ENCODE measurements at places on chromosomes 5 and 9. TPM values are rescaled to one million over a fixed set of nuclear protein-coding genes. Genes with fewer than 3 reads are reported as not detected.

ANKRD20A1 gene
- total RNA-seq, result 0.10 TPM

ITK gene
- total RNA-seq, result 204 TPM

GRCh38 chr9:36827593-36827992 is 206.5 kb downstream of the PAX5 start:
- no peak for DNase-seq
- H3K27me3 ChIP-seq, result peaks cover 5% of the 10 kb centered on the region
- H3K4me3 ChIP-seq, result no peak overlapping the region

- H3K27me3 ChIP-seq, result no peaks in the 10 kb centered on the region
- no peaks in the 10 kb centered on the region for H3K4me1 ChIP-seq
- H3K4me3 ChIP-seq, result no peak overlapping the region
- peaks cover 85% of the 10 kb centered on the region for H3K36me3 ChIP-seq
- no peak overlapping the region for H3K27ac ChIP-seq
Observed at GRCh38 chr9:95938724-95939123, 63.2 kb downstream of the ERCC6L2 start.

GRCh38 chr9:7960320-7961050 is 160.9 kb upstream of the DMAC1 start:
- H3K4me3 ChIP-seq, result no peak overlapping the region
- H3K36me3 ChIP-seq, result no peaks in the 10 kb centered on the region
- no peaks in the 10 kb centered on the region for H3K27me3 ChIP-seq
- peaks cover 9% of the 10 kb centered on the region for H3K4me1 ChIP-seq
- H3K27ac ChIP-seq, result no peak overlapping the region

CTXN3 gene
- total RNA-seq, result not detected

- H3K36me3 ChIP-seq, result no peaks in the 10 kb centered on the region
- no peak for DNase-seq
- peaks cover 14% of the 10 kb centered on the region for H3K27me3 ChIP-seq
- no peak overlapping the region for H3K4me3 ChIP-seq
Observed at GRCh38 chr5:159785656-159786055, 130.6 kb upstream of the ADRA1B start.

DNA sequence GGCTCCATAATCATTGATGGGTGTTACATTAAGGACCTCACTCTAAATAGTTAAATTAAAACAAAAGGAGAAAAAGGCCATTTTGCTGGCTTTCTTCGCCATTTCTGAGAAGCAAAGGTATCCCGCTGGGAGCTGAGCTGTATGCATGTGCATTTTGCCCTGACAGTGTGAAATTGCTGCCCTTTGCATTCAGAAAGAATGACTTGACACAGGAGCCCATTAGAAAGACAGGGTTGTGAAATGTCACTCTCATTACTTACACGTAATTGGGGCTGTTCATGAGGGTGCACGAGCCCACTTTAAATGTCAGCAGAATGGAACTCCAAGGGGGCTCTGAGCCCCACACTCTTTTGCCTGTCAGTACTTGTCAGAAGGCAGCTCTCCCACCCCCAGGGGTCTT is 85.0 kb downstream of the SEMA4D start:
- H3K27me3 ChIP-seq, result no peaks in the 10 kb centered on the region
- H3K27ac ChIP-seq, result peak overlapping the region; percentile 97
- no peak for DNase-seq

- no peak overlapping the region for H3K27ac ChIP-seq
- no peaks in the 10 kb centered on the region for H3K4me1 ChIP-seq
- no peaks in the 10 kb centered on the region for H3K27me3 ChIP-seq
- no peak for DNase-seq
- H3K36me3 ChIP-seq, result peaks cover 27% of the 10 kb centered on the region
Observed at GRCh38 chr9:120486347-120486746, 93.6 kb downstream of the CDK5RAP2 start.

DNA sequence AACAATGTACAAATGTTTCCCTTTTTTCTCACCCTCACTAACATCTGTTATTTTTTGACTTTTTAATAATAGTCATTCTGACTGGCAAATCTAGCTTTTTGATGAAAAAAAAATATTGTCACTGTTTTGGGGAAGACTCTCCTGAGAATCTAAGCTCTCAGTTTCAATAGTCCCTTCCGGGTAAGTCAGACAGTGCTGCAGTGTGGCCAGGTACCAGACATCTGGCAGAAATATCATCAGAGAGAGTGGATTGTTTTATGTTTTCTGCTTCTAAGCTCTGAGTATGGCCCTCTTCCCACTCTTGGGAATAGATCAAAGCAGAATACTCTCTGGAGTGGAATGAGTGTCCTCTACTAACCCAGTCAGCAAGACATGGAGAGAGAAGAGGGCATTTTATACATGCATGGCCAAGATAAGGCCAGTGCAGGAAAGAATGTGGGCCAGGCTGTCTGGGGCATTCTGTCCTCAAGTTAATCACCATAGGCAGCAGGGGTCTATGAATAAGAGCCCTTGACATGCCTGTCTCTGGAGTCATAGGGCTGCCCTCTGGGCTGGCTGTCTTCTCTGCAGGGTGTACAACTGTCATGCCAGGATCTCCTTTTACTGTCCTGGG is 38.5 kb upstream of the OR2S2 start:
- no peak overlapping the region for H3K4me3 ChIP-seq
- no peak overlapping the region for H3K27ac ChIP-seq
- H3K27me3 ChIP-seq, result peaks cover 19% of the 10 kb centered on the region
- no peak for DNase-seq
- no peaks in the 10 kb centered on the region for H3K36me3 ChIP-seq

ABCA1 gene
- 0.72 TPM for total RNA-seq

DNA sequence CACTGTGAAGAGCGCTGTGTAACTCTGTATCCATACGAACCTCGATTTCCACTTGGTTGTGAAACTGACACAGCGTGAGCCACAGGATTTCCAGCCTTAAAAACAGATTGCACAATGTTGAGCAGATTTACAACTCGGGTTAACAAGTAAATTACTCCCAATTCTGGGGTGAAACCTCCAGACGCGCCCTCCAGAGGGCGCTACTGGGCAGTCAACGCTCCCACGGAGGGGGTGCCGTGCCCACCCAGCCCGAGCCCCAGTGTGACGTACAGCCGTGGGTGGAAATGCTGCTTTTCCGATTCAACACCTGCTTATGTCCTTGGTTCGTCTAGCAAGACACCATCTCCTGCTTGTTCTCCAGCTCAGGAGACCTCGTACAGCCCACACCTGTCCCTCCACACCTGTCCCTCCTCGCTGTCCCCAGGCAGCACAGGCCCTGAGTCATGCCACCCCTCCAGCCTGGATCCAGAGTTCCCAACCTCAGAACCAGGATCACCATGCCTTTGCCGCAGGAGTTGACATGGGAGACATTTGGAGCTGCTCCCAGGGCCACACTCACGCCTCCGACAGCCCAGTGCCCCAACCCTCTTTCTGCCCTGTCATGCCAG is 34.4 kb upstream of the SLC6A3 start:
- peaks cover 5% of the 10 kb centered on the region for H3K36me3 ChIP-seq
- H3K4me1 ChIP-seq, result peaks cover 8% of the 10 kb centered on the region
- no peak overlapping the region for H3K4me3 ChIP-seq
- DNase-seq, result peak; percentile 53
- H3K27me3 ChIP-seq, result no peaks in the 10 kb centered on the region

ADCY2 gene
- not detected for total RNA-seq

DNA sequence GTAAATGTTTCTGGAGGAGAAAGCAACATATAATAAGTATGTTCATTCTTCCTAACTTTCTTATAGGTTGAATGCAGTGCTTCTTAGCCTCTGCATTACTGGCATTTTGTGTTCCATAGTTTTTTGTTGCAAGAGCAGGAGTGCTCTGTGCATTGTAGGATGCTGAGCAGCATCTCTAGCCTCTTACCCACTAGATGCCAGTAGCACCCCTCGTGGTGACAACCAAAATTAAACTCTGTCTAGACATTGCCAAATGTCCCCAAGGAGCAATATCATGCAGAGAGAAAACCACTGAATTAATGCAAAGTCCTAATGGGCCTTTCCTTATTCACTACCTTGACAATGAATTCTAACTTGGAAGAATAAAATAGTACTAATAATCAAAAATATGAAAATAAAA is 147.0 kb downstream of the GLIS3 start:
- no peak for DNase-seq
- H3K4me3 ChIP-seq, result no peak overlapping the region
- no peak overlapping the region for H3K27ac ChIP-seq
- H3K4me1 ChIP-seq, result no peaks in the 10 kb centered on the region

DNA sequence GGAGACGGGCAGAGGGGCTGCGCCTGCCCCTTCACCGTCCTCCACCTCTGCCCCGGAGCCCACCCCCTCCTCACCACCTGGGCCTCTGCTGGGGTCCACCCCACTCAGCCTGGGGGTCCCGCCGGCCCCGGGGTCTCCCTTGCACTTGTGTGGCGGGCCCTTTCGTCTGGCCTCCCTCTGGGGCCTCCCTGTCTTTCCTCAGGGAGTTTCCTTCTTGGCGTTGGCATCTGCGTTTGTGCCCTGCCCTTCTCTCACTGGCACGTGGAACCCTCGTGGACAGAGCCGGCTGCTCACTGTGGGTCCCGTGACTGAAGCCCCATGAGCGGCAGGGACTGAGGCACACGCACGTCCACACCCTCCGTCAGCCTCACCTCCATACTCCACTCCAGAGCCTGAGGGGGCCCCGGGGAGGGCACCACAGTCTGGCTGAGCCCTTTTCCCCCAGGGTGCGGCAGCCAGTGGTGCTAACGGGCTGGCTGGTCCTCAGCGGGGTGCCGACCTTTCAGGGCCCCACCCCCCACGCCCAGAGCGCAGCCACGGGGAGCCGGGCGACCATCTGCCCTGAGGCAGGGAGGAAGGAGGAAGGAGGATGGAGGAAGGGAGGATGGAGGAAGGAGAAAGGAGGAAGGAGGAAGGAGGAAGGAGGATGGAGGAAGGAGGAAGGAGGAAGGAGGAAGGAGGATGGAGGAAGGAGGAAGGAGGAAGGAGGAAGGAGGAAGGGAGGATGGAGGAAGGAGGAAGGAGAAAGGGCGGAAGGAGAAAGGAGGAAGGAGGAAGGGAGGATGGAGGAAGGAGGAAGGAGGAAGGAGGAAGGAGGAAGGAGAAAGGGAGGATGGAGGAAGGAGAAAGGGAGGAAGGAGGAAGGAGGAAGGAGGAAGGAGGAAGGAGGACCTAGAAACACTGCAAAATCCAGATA is 53.0 kb upstream of the NRARP start:
- H3K36me3 ChIP-seq, result peaks cover 4% of the 10 kb centered on the region
- no peak overlapping the region for H3K4me3 ChIP-seq
- DNase-seq, result no peak
- H3K4me1 ChIP-seq, result no peaks in the 10 kb centered on the region
- no peaks in the 10 kb centered on the region for H3K27me3 ChIP-seq

DNA sequence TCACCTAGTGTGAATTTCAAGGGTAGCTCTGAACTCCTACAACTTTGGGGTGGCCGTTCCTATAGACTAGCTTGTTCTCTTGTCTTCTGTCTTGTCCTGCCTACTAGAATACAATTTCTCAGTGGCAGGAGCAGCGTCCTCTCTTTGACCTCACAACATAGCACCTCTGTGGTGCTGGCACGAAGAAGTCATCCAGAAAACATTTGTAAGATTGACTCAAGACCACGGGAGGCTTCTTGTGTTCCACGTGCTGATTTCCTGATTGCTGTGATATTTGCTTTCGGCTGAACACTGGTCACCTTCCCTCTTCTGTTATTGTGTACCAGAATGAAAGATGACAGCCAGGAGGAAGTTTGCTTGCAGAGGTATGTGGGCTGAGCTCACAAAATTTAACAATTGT is 27.0 kb downstream of the SLC1A1 start:
- no peak for DNase-seq
- H3K27ac ChIP-seq, result no peak overlapping the region
- no peaks in the 10 kb centered on the region for H3K27me3 ChIP-seq
- H3K36me3 ChIP-seq, result no peaks in the 10 kb centered on the region
- H3K4me3 ChIP-seq, result no peak overlapping the region
- peaks cover 14% of the 10 kb centered on the region for H3K4me1 ChIP-seq

DNA sequence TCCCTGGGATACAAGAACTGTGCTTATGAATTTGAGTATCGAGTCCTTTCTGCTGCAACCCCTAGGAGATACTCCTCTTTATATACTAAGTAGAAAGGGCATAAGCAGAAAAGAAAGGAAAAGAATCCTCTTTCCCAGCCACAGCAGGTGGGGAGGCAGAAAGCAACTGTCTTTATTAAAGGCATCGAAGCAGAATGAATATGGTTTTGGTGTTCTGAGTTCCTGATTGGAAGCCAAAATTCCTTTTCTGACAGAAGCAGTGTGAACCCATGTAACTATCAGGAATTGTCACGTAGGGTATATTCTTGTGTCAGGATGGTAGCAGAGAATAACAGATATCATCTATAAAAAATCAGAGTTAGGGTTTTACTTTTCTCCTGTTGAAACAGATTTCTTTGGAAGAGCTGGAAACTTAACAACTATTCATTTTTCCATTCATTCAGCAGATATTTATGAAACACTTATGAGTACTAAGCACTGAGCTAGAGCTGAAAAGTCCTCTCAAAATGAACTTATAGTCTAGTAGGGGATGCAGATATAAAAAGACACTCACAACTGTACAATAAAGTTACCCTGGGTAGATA is 96.5 kb upstream of the LHFPL2 start:
- H3K36me3 ChIP-seq, result no peaks in the 10 kb centered on the region
- no peak overlapping the region for H3K4me3 ChIP-seq
- DNase-seq, result no peak
